ENCODE measurements at places on chromosomes 11 and 22.

- DNase-seq = no peak
Observed at GRCh38 chr11:71248251-71248570, 4.2 kb downstream of the SHANK2 start.

GRCh38 chr22:26241361-26241760 is 72.1 kb downstream of the SEZ6L start:
- DNase-seq = no peak

DNA sequence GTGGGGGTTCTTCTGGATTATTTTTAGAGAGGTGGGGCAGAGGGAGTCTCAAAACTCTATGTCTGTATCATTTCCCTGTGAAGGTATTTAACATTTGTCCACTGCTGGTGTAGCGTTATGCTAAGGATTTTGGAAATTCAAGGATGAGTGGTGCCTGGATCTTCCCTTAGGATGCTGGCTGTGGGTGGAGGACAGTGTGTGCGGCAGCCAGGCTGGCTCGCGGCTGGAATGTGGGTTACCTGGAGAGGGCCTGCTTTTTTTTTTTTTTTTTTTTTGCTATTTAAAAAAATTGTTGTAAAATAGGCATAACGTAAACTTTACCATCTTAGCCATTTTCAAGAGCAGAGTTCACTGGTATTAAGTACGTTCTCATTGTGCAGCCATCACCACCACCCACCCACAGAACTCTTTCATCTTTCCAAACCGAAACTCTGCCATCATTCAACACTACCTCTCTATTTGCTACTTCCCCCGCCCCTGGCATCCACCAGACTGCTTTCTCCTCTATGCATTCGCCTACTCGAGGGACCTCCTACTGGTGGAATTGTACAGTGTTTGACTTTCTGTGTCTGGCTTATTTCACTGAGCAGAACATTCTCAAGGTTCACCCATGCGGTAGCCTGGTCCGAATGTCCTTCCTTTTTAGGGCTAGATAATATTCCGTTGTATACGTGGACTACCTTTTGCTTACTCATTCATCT is 67.1 kb downstream of the PARVB start:
- DNase-seq = no peak

- DNase-seq = no peak
Observed at GRCh38 chr11:50412832-50413231, 380.2 kb downstream of the OR4C45 start.

GRCh38 chr11:110297076-110297725 is 787 bp upstream of the RDX start:
- no peak for DNase-seq

GRCh38 chr11:118633979-118634378 is 26.6 kb downstream of the PHLDB1 start:
- DNase-seq = no peak

GRCh38 chr11:10443152-10443551 is 11.9 kb upstream of the AMPD3 start:
- DNase-seq = no peak

DNA sequence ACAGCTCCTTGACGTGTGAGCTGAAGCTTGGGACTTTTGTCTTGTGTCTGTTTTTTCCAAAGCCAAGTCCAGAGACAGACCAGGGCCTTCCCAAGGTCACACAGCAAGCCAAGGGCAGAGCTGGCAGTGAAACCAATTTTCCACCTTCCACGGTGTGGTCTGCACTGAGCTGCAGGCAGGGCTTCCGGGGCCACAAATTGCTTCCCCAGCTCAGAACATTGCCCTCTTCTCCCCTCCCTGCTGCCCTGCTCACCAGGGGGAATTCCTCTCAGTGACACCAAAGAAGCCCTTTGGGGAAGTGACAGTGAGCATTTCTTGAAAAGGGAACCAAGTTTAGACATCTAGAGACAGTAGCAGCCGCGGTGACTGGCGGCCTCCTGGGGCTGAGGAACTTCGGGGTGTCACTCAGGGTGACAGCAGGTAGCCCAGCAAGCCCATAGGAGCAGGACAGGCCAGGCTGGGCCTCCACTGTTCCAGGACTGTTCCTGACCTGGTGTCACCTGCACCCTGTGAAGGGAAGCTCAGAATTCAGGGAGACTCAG is 9.2 kb downstream of the FXYD2 start:
- no peak for DNase-seq

- no peak for DNase-seq
Observed at GRCh38 chr22:26763633-26764361, 106.4 kb downstream of the MIAT start.

GRCh38 chr11:95764267-95764898 is 25.2 kb downstream of the FAM76B start:
- DNase-seq = no peak

- DNase-seq = no peak
Observed at GRCh38 chr11:62179995-62180394, 10.0 kb upstream of the SCGB1D1 start.

- DNase-seq = no peak
Observed at GRCh38 chr11:36023922-36024321, 80.1 kb downstream of the LDLRAD3 start.

DNA sequence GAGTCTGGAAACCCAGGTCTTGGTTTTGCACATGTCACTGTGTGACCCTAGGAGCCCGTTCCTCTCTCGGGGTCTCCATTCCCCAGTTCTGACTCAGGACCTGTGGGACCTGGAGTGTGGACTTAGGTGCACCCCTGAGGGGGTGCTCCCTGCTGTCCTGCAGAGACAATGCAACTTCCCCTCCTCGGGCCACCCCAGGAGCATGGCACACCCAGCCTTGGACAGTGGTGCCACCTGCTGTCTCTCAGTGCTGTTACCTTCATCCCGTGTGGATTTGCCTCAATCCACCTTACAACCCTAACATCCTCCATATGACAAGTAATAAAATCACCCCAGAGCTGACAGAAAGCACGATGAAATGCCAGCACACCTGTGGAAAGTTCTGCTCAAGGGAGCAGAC is 27.5 kb upstream of the CRYBB3 start:
- no peak for DNase-seq

GRCh38 chr11:15883455-15883920 is 472.9 kb downstream of the SOX6 start:
- no peak for DNase-seq

GRCh38 chr11:7208391-7208790 is 43.3 kb upstream of the SYT9 start:
- no peak for DNase-seq

DNA sequence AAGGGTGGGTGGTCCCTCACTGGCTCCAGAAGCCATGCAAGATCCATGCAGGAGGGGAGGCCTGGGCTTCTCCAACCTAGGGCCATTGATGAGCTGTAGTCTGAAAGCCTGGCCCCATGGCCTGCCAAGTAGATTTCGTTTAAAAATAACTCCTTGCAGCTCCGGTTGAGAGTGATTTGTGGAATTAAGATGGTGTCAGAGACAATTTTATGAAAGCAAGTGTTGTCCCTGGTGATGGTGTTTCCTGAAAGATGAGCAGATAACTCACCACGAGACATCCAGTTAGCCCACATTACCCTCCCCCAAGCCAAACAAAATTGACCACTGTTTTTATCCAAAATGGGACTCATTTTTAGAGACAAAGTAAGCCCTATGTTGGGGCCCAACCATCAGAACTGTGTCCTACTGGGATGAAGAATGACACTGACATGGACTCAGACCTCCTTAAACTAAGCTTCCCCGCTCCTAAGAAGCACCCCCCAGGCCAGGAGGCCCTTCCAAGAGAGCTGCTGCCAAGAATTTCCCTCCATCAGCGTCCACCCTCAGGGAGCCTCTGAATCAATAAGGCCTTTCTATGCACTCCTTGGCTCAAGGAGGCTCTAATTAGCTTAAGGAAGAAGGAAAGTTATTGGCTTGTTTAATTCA is 174.2 kb upstream of the NCAM1 start:
- no peak for DNase-seq

DNA sequence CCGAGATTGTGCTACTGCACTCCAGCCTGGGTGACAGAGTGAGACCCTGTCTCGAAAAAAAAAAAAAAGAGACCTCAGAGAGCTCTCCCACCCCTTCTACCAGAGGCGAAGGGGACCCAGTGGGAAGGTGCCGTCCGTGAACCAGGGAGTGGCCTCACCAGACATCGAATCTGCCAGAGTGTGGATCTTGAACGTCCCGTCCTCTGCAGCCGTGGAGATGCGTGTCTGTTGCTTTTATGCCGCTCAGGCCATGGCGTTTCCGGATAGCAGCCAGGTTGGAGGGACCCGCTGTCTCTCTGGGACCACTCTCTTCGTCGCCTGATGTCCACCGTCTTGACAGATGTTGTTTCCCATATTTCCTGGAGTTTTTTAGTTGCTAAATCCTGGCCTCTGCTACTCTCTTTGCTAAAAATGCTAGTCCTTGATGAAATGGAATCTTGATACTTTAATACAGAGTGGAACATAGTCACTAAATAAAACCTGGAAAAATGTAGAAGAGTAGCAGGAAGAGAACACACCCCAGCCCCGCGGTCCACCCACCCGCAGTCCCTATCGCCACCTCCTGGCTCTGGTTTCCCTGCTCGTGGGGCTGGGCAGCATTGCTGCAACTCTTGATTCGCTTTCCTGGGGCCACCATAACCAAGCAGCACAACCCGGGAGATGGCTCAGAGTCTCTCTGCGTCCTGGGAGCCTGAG is 12.0 kb upstream of the MUC6 start:
- DNase-seq = no peak

- no peak for DNase-seq
Observed at GRCh38 chr11:23314162-23314561, 453.9 kb upstream of the CCDC179 start.

- no peak for DNase-seq
Observed at GRCh38 chr11:78941226-78941851, 366.7 kb upstream of the NARS2 start.

- no peak for DNase-seq
Observed at GRCh38 chr11:298406-299065, 790 bp downstream of the IFITM5 start.

DNA sequence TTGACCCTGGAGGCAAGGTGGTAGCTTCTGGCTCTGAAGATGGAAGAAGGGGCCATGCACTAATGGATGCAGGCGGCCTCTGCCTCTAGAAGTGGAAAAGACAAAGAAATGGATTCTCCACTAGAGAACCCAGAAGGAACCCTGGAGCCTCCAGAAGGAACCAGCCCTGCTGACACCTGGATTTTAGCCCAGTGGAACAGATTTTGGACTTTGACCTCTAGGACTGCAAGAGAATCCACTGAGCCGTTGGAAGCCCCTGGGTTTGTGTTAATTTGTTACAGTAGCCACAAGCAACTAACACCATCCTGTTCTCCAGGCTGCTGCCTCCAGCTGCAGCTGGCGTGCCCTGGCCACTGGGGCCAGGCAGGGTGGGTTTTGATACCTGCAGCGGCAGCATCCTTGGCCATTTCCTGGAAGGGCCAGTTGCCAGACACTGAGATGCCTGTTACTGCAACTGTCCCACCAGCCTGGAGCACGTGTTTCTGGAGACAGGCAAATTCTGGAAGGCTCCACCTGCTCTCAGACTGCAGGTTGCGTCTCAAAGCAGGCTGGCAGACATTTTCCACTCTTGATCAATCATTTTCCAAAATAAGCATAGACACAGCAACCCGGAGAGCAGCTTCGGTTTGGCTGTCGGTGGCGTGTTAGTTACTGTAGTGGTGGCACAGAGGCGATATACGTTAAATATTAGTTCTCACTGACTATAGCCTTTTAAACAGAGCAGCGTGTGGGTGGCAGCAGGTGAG is 76.8 kb upstream of the PARVG start:
- no peak for DNase-seq

GRCh38 chr11:92802644-92803043 is 166.8 kb upstream of the MTNR1B start:
- no peak for DNase-seq

GRCh38 chr11:130178441-130179339 is 19.1 kb downstream of the ST14 start:
- no peak for DNase-seq

GRCh38 chr11:12188548-12189317 is 78.3 kb downstream of the MICAL2 start:
- no peak for DNase-seq

- DNase-seq = no peak
Observed at GRCh38 chr22:42711281-42711731, 9.4 kb downstream of the A4GALT start.

DNA sequence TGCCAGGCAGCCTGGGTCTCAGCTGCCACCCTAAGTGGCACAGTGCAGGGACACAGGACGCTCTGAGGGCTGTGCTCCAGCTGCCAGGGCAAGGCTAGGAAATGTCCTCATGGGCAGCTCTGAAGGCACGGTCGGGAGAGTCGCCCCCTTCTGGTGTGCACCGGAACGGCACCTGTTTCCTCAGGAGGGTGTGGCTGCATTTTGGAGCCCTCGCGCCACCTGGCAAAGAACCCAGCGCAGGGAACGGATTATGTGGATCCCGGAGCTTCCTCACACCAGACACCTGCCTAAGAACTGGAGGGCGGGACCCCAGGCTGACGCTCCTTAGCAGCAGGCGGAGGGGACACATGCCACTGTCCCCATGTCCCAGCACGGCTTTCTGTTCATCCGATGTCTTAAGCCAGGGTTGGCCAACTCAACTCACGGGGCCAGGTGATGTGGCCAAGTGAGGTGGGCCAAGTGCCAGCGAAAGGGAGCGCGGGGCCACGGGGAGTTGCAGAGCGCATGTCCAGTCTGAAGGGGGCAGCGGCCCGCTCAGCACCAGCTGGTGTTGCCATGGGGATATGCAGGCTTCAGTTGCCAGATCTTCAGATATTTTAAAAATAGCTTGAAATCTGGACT is 5.1 kb upstream of the SLC22A8 start:
- DNase-seq = no peak

DNA sequence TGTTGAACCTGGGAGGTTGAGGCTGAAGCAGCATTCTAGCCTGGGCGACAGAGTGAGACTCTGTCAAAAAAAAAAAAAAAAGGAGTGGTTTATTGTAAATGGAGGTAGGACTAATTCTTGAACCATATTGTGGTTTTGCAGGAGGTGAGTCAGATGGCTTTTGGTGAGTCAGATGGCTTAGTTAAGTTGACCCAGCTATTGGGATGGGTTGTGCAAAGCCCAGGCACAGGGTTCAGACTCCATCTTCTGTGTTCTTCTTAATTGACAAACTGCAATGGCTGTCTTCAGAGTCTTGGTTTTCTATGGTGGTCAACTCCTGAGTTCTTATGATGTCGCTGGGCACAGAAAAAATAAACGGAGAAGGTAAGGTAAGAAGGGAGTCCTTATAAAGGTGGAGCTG is 182.7 kb downstream of the ADAMTS15 start:
- DNase-seq = peak; percentile 74

DNA sequence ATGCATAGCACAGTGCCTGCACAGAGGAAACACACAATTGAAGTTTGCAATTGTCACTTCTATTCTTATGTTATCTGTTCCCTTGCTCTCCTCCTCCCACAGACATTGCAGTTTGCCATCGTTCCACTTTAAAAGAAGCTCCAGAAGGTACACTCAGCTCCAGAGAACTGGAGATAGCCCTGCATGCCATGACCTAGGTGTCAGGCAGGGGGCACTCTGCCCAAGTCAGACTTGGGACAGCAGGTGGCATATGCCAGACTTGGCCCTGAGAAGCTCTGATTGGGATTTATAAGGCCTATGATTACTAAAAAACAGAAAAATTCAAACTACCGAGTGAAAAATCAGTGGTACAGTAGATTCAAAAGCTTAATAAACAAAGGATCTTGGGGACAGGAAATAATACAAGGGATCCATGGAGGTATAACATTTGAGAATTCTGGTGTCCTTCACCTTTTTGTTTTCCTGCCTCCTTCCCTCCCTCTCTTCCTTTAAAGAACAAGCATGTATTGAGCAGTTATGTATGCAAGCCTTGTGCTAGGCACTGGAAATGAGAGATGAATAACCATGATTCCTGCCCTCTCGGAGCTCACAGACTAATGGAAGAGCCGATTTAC is 40.0 kb downstream of the TENM4 start:
- DNase-seq = no peak

Measured in Panc1 (cell line).